NB4 (cell line): ENCODE measurements at places on chromosomes 1 and 21.

GRCh38 chr21:42262831-42263231 is 43.9 kb downstream of the ABCG1 start:
- DNase-seq: no peak

GRCh38 chr1:171174560-171175294 is 10.4 kb upstream of the FMO2 start:
- no peak for DNase-seq

DNA sequence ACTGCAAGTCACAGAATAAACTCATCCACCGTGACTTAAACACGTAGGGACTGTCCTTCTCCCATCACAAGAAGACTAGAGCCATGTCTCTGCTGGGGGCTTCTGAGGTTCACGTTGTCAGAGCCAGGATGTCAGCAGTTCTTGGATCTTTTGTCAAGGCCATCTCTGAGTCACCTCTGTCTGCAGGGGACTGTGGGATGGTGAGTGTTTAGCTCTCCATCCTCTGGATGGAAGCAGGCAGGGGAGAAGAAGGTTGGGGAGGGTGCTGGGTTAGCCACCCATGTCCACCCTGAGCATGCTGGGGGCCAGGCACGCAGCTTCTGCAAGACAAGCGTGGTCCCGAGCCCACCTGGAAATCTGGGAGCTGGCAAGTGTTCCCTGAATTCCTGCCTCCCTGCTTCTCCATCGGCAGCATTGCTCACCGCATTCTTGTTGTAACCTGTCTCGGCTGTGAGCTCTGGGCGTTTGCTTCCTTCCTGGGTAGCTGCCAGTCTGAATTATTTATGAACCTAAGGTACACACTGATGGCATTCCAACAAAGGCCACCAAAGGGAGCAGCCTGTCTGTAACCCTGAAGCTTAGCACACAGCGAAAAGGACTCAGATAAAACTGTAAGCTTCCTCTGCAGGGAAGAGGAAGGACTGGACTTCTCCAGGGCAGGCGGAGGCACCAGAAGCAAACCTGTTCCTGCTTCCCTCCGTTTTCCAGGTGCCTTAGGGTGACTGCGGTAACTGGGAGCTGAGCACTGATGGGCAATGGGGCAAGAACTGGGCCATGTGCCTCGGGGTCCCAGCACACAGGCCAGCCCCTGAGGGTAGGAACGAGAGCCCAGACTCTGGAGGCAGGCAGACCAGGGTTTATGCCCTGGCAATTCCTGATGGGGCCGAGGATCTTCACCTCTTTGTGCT is 88.6 kb downstream of the RIPK4 start:
- DNase-seq: no peak

- DNase-seq: peak; percentile 60
These were observed 40.3 kb downstream of the LRRC8C start for GRCh38 chr1:89673251-89673650.

GRCh38 chr1:90925928-90926869 is 95.6 kb downstream of the ZNF644 start:
- peak; percentile 76 for DNase-seq

DNA sequence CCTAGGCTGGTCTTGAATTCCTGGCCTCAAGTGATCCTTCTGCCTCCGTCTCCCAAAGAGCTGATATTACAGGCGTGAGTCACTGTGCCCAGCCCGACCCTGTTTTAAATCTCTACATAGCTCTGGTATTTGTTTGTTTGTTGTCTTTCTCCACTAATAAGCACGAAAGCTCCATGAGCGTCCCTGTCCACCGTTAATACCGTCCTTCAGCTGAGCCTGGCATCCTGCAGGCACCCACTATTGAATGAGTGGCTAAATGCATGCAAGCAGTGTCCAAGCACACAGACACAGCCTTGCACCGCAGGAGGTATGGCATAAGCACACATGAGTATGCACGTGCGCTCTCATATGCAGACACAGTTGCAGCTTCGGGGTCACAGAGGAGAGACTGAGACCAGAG is 4.5 kb upstream of the COL16A1 start:
- no peak for DNase-seq

- DNase-seq: no peak
These were observed 189.7 kb downstream of the SLC35F3 start for GRCh38 chr1:234094172-234094571.

GRCh38 chr1:85330711-85331290 is 54.4 kb upstream of the BCL10 start:
- DNase-seq: no peak

GRCh38 chr1:220186752-220187151 is 85.5 kb downstream of the RAB3GAP2 start:
- DNase-seq: no peak

GRCh38 chr1:211929683-211930082 is 99.1 kb upstream of the LPGAT1 start:
- no peak for DNase-seq

GRCh38 chr1:73593364-73593763 is 604.6 kb downstream of the LRRIQ3 start:
- DNase-seq: peak; percentile 13
